Gastrocnemius medialis (tissue), 4 donors: ENCODE measurements at places on chromosomes 13 and 19.

- no peaks in the 10 kb centered on the region for H3K27me3 ChIP-seq
- no peak for DNase-seq
- H3K4me1 ChIP-seq = peaks cover 29% of the 10 kb centered on the region
- peak overlapping the region; percentile 84 for H3K4me3 ChIP-seq
- H3K36me3 ChIP-seq = no peaks in the 10 kb centered on the region
- H3K27ac ChIP-seq = peak overlapping the region; percentile 92
These were observed 1.2 kb downstream of the VASP start for GRCh38 chr19:45508417-45508860.

GRCh38 chr19:7638802-7639465, 2.0 kb downstream of the STXBP2 start:
- peaks cover 3% of the 10 kb centered on the region for H3K4me1 ChIP-seq
- no peaks in the 10 kb centered on the region for H3K36me3 ChIP-seq
- H3K27me3 ChIP-seq = peaks cover 42% of the 10 kb centered on the region
- H3K4me3 ChIP-seq = no peak overlapping the region
- no peak for DNase-seq

GRCh38 chr19:9793071-9793591, 24.6 kb upstream of the ZNF846 start:
- no peaks in the 10 kb centered on the region for H3K36me3 ChIP-seq
- no peaks in the 10 kb centered on the region for H3K4me1 ChIP-seq
- peaks cover 35% of the 10 kb centered on the region for H3K27me3 ChIP-seq
- peak; percentile 22 for DNase-seq
- H3K4me3 ChIP-seq = peak overlapping the region; percentile 64

DNA sequence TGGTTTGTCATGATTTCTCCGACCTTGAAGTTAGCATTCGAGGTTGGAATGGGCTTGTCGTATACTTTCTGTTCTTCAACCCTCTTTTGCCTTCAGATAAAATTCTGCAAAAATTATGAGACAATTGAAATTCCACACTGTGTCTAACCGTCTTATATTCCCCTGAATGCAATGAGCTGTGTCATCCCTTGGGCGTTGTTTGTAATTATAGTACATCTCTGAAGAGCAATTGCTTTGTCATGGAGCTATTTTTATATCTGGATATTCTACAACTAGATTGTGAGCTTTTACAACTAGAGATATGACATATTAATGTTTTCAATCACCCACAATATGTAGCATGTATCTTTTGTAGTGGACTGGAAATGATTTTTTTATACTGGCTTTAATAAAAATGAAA, 631.8 kb upstream of the SLC10A2 start:
- no peaks in the 10 kb centered on the region for H3K4me1 ChIP-seq
- no peaks in the 10 kb centered on the region for H3K36me3 ChIP-seq
- no peak overlapping the region for H3K4me3 ChIP-seq
- DNase-seq = no peak
- H3K27ac ChIP-seq = no peak overlapping the region

- no peak for DNase-seq
- H3K4me1 ChIP-seq = peaks cover 8% of the 10 kb centered on the region
- H3K27ac ChIP-seq = peak overlapping the region; percentile 90
- no peaks in the 10 kb centered on the region for H3K36me3 ChIP-seq
- no peak overlapping the region for H3K4me3 ChIP-seq
These were observed 9.0 kb upstream of the MYDGF start for GRCh38 chr19:4678881-4679790.

GRCh38 chr13:74442751-74443150, 308.5 kb upstream of the KLF12 start:
- H3K27me3 ChIP-seq = no peaks in the 10 kb centered on the region
- H3K27ac ChIP-seq = no peak overlapping the region
- no peaks in the 10 kb centered on the region for H3K36me3 ChIP-seq
- H3K4me3 ChIP-seq = no peak overlapping the region
- H3K4me1 ChIP-seq = peaks cover 2% of the 10 kb centered on the region

- peaks cover 4% of the 10 kb centered on the region for H3K4me1 ChIP-seq
- no peak for DNase-seq
- H3K27me3 ChIP-seq = peaks cover under 1% of the 10 kb centered on the region
- no peak overlapping the region for H3K27ac ChIP-seq
- H3K4me3 ChIP-seq = no peak overlapping the region
These were observed 109.6 kb downstream of the TEX26 start for GRCh38 chr13:31042049-31042448.

DNA sequence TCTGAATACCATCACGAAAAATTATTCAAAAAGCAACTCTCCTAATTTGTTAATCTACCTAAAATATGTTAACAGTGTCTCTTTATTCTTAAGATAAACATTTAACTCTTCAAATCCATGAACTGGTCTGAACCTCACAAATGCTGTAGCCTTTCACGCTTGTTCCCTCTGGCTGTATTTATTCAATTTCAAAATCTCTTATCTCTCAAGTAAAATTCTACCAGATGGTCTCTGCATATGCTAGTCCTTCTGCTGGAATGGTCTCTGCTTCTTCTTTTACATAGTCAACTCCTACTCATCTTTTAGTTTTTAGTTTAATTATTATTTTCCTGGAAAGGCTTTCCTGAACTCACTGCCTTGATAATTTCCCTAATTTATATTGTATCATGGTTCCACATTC, 232.9 kb upstream of the PCDH20 start:
- DNase-seq = no peak
- H3K4me1 ChIP-seq = no peaks in the 10 kb centered on the region
- H3K27ac ChIP-seq = no peak overlapping the region
- no peaks in the 10 kb centered on the region for H3K27me3 ChIP-seq
- no peak overlapping the region for H3K4me3 ChIP-seq

DNA sequence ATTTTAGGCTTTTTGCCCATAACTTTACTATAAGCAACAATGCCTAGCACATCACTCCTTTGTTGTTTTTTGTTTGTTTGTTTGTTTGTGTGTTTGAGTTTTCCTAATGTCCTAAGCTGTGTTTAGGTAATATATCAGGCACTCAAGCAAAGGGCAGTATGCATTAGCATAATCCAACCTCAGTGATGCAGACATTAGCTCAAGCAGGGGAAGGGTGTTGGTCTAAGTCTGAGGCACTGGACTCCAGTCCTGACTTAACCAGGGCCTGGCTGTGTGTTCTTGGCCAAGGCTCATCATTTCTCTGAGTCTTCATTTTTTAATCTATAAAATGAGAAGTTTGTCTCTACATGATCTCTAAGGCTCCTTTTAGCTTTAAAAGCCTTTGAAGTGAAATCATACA, 65.9 kb upstream of the RFC3 start:
- H3K4me3 ChIP-seq = no peak overlapping the region
- H3K36me3 ChIP-seq = no peaks in the 10 kb centered on the region
- no peak overlapping the region for H3K27ac ChIP-seq

GRCh38 chr19:2756921-2757881, 17.4 kb upstream of the SLC39A3 start:
- H3K4me1 ChIP-seq = no peaks in the 10 kb centered on the region
- no peak for DNase-seq
- no peak overlapping the region for H3K27ac ChIP-seq
- no peaks in the 10 kb centered on the region for H3K27me3 ChIP-seq
- no peaks in the 10 kb centered on the region for H3K36me3 ChIP-seq

DNA sequence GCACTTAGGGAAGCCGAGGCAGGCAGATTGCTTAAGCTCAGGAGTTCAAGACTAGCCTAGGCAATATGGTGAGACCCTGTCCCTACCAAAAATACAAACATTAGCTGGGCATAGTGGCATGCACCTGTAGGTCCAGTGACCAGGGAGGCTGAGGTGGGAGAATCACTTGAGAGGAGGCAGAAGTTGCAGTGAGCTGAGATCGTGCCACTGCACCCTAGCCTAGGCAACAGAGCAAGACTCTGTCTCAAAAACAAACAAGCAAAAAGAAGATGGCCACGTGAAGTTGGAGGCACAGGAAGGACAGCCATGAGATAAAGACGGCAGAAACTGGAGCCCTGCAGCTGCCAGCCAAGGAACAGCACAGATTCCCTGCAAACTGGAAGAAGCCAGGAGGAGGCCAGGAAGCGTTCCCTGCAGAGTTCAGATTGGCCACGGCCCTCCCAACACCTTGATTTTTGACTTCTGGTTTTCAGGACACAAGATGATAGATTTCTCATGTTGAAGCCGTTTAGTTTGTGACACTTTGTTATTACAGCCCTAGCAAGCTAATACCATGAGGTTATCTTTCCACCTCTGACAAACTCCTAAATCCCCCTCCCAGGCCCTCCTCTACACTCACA, 786.7 kb downstream of the UQCRFS1 start:
- no peak overlapping the region for H3K27ac ChIP-seq
- no peak overlapping the region for H3K4me3 ChIP-seq
- no peak for DNase-seq
- no peaks in the 10 kb centered on the region for H3K4me1 ChIP-seq
- peaks cover 2% of the 10 kb centered on the region for H3K27me3 ChIP-seq
- no peaks in the 10 kb centered on the region for H3K36me3 ChIP-seq

GRCh38 chr13:73169971-73170370, 111.2 kb downstream of the KLF5 start:
- H3K27me3 ChIP-seq = no peaks in the 10 kb centered on the region
- H3K4me3 ChIP-seq = no peak overlapping the region
- DNase-seq = no peak
- H3K27ac ChIP-seq = no peak overlapping the region
- H3K36me3 ChIP-seq = no peaks in the 10 kb centered on the region

DNA sequence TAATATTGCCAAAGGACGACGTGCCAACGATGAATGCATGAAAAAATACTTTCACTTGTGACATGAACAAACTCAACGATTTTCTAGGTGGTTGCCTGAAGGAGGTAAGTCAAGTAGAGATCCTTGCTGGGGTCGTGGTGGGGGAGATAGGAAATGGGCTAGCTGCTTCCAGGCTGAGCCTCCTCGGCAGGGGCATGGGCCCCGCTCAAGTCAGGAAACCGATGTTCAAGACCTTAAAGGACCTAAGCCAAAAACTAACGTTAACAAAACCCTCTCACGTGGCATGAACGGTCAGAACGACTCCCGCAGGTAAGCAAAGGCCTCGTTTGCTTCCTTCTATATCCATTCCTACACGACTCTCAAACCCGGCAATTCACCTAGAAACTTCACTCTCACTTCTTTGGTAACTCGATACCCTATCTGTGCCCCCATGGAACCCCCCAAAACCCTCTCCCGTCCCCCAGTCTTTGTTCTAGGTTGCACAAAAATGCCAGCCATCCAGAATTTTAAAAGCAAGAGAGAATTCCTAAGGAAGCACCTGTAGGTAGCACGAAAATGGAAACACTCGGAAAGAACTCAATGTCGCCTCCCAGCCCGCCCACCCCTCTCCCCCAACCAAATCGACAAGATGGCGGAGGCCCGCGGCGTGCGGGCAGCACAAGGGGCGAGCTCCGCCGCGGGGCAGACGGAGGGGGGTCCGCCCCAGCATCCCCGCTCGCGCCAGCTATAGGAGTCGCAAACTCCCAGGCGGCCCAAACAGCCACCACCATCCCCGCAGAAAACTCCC, 13.6 kb downstream of the ACP4 start:
- H3K36me3 ChIP-seq = no peaks in the 10 kb centered on the region
- no peak for DNase-seq
- H3K27me3 ChIP-seq = no peaks in the 10 kb centered on the region

GRCh38 chr19:13152974-13153568, 2.9 kb downstream of the IER2 start:
- H3K36me3 ChIP-seq = no peaks in the 10 kb centered on the region
- DNase-seq = peak; percentile 92
- peak overlapping the region; percentile 98 for H3K27ac ChIP-seq
- peak overlapping the region; percentile 93 for H3K4me3 ChIP-seq
- H3K4me1 ChIP-seq = peaks cover 44% of the 10 kb centered on the region
- H3K27me3 ChIP-seq = peaks cover 25% of the 10 kb centered on the region

DNA sequence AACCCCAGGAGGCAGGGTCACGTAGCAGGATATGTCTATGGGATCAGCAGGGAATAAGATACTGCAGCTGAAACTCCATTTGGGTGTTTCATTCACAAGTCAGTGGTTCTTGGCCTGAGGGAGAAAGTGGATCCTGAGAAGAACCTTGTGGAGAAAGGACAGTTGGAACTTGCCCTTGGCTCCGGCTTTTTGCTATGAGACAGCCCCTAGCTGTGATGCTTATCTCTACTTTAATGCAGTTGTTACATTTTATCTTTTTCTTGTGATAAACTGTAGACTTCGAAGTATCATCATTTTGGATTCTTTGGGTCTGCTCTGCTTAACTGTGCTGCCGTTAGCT, 6.0 kb upstream of the SCEL start:
- no peaks in the 10 kb centered on the region for H3K36me3 ChIP-seq
- no peak for DNase-seq
- H3K4me1 ChIP-seq = no peaks in the 10 kb centered on the region
- no peaks in the 10 kb centered on the region for H3K27me3 ChIP-seq

GRCh38 chr13:50893211-50893852, 16.3 kb upstream of the RNASEH2B start:
- H3K4me3 ChIP-seq = no peak overlapping the region
- DNase-seq = no peak
- H3K27ac ChIP-seq = no peak overlapping the region
- H3K36me3 ChIP-seq = no peaks in the 10 kb centered on the region

- H3K36me3 ChIP-seq = no peaks in the 10 kb centered on the region
- H3K4me3 ChIP-seq = no peak overlapping the region
- no peaks in the 10 kb centered on the region for H3K4me1 ChIP-seq
- no peak overlapping the region for H3K27ac ChIP-seq
- DNase-seq = no peak
- no peaks in the 10 kb centered on the region for H3K27me3 ChIP-seq
These were observed 657.4 kb upstream of the ATXN8OS start for GRCh38 chr13:69450245-69450644.

DNA sequence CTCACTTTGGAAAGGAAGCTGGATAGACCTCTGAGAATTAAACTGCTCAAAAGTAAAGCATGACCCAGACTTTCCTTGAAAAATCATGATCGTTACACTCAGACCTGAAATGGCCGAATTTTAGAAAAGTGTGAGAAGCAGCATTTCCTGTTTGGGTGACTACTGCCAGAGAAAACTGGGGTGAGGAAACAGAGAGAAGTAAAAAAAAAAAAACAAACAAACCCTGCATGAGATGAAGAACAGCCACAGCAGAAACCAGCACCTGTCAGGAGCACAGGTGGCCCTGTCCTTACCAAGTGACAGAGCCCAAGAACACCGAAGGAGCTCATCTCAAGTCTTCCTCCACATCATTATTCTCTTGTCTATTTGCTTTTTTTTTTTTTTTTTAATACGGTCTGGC, 12.0 kb upstream of the ADPRHL1 start:
- peaks cover 5% of the 10 kb centered on the region for H3K4me1 ChIP-seq
- H3K36me3 ChIP-seq = no peaks in the 10 kb centered on the region
- no peak overlapping the region for H3K4me3 ChIP-seq
- no peaks in the 10 kb centered on the region for H3K27me3 ChIP-seq
- H3K27ac ChIP-seq = no peak overlapping the region

GRCh38 chr19:31562966-31563612, 213.9 kb upstream of the TSHZ3 start:
- H3K27me3 ChIP-seq = no peaks in the 10 kb centered on the region
- DNase-seq = no peak
- H3K4me1 ChIP-seq = no peaks in the 10 kb centered on the region
- no peak overlapping the region for H3K4me3 ChIP-seq
- no peaks in the 10 kb centered on the region for H3K36me3 ChIP-seq
- H3K27ac ChIP-seq = no peak overlapping the region

GRCh38 chr13:101556676-101557123, 104.2 kb downstream of the ITGBL1 start:
- no peaks in the 10 kb centered on the region for H3K4me1 ChIP-seq
- no peaks in the 10 kb centered on the region for H3K27me3 ChIP-seq
- H3K4me3 ChIP-seq = no peak overlapping the region
- no peak for DNase-seq

GRCh38 chr13:109728791-109729731, 57.3 kb downstream of the IRS2 start:
- DNase-seq = no peak
- H3K27me3 ChIP-seq = peaks cover 4% of the 10 kb centered on the region
- H3K4me1 ChIP-seq = no peaks in the 10 kb centered on the region

GRCh38 chr19:3268326-3268725, 43.9 kb downstream of the CELF5 start:
- H3K27ac ChIP-seq = no peak overlapping the region
- no peaks in the 10 kb centered on the region for H3K4me1 ChIP-seq
- H3K27me3 ChIP-seq = peaks cover 48% of the 10 kb centered on the region
- H3K36me3 ChIP-seq = no peaks in the 10 kb centered on the region
- DNase-seq = no peak
